Thoracic aorta endothelial cell (primary cell): ENCODE measurements at places on chromosomes 5 and 9. TPM values are rescaled to one million over a fixed set of nuclear protein-coding genes. Genes with fewer than 3 reads are reported as not detected.

Gene PCDHAC2
- total RNA-seq = 1.8 and 3.3 TPM in 2 replicates

Gene ZCCHC7
- 19.9 and 22.3 TPM in 2 replicates for total RNA-seq

Gene STRBP
- total RNA-seq = 12.2 and 15.6 TPM in 2 replicates

Gene AJM1
- 0.66 and 0.72 TPM in 2 replicates for total RNA-seq

Gene TGFBI
- 11.7 and 19.0 TPM in 2 replicates for total RNA-seq

Gene HTR1A
- not detected in 2 replicates for total RNA-seq

Gene PDE8B
- under 0.01 and 0.07 TPM in 2 replicates for total RNA-seq

Gene FBP1
- 1.6 and 13.2 TPM in 2 replicates for total RNA-seq

Gene FGD3
- total RNA-seq = not detected in 2 replicates

Gene SOX30
- total RNA-seq = not detected in 2 replicates

Gene CDX1
- not detected in 2 replicates for total RNA-seq

Gene TAF11L5
- total RNA-seq = not detected in 2 replicates

Gene HAVCR1
- total RNA-seq = not detected in 2 replicates

Gene DMRT2
- total RNA-seq = not detected in 2 replicates

Gene KIAA0825
- 2.8 TPM in 2 replicates for total RNA-seq

Gene GABRA1
- total RNA-seq = not detected in 2 replicates

Gene CMYA5
- 0.13 and 0.14 TPM in 2 replicates for total RNA-seq

Gene DMRT3
- not detected in 2 replicates for total RNA-seq

Gene ARID3C
- 0.07 TPM in 1 of 2 replicates, not detected in the other for total RNA-seq

Gene PCDHA9
- under 0.01 and 0.07 TPM in 2 replicates for total RNA-seq

Gene SEC16A
- 56.5 and 57.2 TPM in 2 replicates for total RNA-seq

Gene SLC6A19
- total RNA-seq = not detected in 2 replicates

Gene ZNF300
- total RNA-seq = 7.4 and 11.4 TPM in 2 replicates

Gene QSOX2
- 14.4 and 23.5 TPM in 2 replicates for total RNA-seq

Gene ARHGEF28
- total RNA-seq = 110 and 120 TPM in 2 replicates
